ENCODE measurements at places on chromosomes 13 and 19.

DNA sequence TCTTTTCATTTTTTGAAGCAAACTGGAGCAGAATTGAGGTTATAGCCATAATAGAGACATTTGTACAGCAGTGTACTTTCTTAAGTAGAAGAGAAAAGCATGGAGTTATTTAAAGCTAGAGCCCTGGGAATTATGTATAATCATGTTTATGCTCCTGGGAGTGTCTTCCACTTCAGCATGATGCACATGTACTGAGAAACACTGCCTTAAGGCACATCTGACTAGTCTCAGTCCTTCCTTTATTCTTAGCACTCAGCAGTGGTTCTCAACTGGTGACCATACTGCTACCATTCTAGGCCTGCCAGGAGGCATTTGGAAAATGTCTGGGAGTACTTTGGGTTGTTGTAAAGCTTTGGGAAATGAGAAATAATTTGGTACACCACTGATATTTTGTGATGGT is 45.8 kb downstream of the VWA8 start:
- DNase-seq = no peak

DNA sequence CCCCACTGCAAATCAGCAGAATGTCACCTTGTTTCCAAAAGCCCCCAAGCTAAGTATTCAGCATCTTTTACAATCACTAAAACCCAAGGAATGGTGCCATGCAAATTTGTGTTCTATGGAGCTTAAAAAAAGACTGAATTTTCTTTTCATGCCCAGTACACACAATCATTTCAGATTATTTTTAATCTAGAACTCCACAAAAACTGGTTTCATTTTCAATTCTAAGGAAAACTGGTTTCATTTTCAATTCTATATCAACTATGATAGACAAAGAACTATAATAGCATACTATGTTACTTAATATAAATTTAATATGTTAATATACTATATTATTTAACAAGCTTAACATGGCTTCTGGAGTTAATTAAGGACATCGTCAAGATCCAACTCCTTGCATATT is 88.4 kb upstream of the DOCK9 start:
- DNase-seq = no peak

DNA sequence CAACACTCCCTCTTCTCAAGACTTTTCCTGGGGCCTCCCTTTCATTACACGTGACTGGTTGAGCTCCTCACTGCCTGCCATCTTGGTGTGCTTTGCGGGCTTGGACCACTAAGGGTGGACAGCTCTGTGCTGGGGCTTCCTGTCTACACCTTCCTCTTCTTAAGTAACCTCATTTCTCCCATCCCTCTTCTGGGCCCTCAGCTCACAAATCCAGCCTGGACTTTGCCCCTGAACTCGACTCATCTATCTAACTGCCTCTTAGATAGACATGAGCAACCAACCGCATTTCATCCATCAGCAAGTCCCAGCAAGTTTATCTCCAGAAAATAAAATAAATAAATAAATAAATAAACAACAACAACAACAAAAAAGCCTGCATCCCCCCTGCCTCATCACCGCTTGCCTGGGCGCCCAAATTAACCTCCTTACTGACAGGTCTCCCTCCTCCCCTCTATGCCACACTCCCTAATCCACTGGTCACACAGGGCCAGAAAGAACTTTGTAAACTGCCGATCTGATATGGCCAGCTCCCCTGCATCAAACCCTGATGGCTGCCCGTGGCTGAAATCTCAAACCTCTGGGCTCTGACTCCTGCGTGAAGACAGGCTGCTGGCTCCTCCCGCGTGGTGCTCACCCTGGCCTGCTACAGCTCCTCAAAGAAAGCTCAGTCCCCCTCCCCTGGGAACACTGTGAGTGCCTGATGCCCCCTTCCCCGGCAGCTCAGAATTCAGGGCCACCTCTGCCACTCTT is 7.8 kb downstream of the ISOC2 start:
- no peak for DNase-seq

DNA sequence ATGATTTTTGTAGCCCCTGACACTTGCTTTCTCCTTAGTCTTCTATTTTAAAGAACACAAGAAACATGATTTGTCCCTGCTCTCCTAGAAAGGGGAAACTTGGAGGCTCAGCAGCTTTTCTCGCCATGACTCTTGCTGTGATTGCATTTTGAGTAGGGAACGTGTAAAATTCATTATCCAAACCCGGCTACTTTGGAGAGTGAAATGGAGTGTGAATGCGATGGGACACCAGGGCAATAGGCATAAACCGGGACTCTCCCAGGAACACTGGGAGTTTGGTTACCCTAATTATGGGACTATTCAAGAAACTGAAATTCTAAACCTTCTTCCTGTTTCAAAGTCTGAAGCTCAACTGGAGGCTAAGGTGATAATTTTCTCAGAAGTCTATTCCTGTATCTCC is 181.7 kb upstream of the RFC3 start:
- DNase-seq = no peak

GRCh38 chr19:6362351-6362801 is 1.0 kb downstream of the CLPP start:
- no peak for DNase-seq

- DNase-seq = no peak
These were observed 332.6 kb downstream of the SLITRK1 start for GRCh38 chr13:83549671-83550070.

- DNase-seq = no peak
These were observed 24.0 kb upstream of the TBC1D4 start for GRCh38 chr13:75506018-75506417.

- no peak for DNase-seq
These were observed 838 bp upstream of the SNRNP70 start for GRCh38 chr19:49084206-49085019.

GRCh38 chr13:92303428-92303827 is 905.0 kb downstream of the GPC5 start:
- DNase-seq = no peak

DNA sequence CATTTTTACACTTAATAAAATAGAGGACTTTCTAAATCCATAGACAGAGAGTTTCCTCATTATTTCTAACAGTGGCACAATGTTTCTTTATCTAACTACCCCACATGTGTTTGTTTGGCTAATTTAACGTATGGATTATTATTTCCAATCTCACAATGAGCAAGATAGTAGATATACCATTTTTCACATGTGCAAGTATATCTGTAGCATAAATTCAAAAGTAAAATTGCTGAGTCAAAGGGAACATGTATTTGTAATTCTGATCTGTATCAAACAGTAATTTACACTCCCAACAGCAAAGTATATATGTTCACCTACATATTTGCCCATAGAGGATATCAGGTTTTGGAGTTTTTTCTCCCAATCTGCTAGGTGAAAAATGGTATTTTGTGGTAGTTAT is 18.3 kb downstream of the MAST1 start:
- no peak for DNase-seq

DNA sequence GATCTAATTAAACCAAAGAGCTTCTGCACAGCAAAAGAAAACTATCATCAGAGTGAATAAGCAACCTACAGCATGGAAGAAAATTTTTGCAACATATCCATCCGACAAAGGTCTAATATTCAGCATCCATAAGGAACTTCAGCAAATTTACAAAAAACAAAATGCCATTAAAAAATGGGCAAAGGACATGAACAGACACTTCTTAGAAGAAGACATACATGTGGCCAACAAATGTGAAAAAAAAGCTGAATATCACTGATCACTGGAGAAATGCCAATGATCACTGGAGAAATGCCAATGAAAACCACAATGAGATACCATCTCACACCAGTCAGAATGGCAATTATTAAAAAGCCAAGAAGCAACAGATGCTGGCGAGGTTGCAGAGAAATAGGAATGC is 32.5 kb downstream of the ZNF582 start:
- no peak for DNase-seq

DNA sequence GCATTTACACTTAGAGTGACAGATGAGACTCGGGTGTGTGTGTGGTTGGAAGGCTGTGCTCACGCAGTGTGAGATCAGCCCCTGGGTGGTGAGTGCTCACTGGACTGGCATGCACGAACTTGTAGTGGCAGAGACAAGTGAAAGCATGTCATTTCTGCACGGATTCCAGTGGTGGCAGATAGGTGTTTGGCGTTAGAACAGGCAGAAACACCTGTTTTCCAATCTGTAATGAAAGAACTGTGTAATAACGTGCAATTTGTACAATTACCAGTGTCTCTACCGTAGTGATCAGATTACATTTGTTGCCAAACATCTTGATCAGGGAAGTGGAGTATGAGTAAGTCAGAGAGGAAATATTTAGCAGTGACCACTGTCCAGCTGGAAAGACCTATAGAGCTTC is 8.2 kb downstream of the LAMP1 start:
- no peak for DNase-seq

DNA sequence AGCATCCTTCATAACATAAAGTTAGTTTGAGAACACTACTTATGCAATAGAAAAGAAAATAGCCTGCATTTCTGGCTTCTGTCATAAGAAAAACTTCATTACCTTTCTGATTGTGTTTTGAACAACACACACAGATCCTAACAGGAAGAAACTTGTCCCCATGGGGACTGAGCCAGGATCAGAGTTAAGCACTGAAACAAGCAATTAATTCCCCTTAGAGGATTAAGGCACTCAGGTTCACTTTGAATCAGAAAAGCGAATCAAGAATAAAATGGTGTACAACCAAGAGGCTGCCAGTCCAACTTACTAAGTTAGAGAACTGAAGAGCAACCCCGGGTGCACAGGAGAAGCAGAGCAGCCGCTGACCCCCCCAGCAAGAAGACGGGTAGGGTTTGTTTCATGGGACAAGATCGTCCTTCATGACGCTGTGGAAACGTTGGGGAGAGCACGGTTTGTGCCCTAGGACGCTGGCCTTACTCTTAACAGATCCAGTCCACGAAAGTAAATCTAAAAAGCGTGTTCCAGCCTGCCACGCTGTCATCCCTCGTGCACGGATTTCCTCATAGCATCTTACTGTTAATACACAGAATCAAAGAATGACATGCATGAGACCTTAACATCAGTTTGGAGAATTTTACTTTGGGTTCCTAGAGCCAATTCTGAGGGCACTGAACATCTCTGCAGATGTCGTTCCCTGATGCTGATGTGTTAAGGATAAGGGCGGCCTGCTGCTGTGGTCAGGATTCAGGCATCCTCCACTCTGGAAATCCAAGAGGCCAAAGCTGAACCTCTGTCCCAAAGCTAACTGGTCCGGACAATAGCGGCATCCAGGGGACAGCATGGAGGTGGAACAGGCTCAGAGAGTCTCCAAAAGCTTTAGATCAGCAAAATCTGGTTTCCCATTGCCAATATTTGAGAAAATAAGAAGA is 46.4 kb downstream of the GGACT start:
- no peak for DNase-seq

GRCh38 chr13:70864731-70865130 is 756.5 kb upstream of the KLHL1 start:
- no peak for DNase-seq

- DNase-seq = no peak
These were observed 2.2 kb downstream of the ZIC2 start for GRCh38 chr13:99983499-99984401.

- DNase-seq = no peak
These were observed 399 bp upstream of the ZNF136 start for GRCh38 chr19:12162513-12162881.

GRCh38 chr13:113848431-113849260 is 15.2 kb downstream of the GAS6 start:
- no peak for DNase-seq

GRCh38 chr13:31945202-31945961 is 86.2 kb upstream of the FRY start:
- no peak for DNase-seq

DNA sequence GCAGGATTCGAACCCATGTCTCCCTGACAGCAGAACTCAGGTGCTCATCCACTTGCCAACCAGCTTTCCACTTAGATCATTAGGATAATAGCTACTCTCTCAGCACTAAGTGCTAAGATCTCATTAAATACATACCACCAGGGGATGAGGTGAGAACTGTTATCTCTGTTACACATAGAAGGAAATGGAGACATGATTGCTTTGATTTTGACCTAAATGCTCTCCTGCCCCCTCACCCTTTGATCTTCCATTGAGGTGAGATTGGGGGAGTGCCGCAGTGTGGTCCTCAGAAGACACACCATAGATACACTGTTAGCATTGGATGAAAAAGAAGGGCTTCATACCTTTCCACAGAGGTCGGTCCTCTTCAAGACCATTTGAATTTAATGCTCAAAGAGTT is 38.9 kb upstream of the NPAS1 start:
- no peak for DNase-seq

- no peak for DNase-seq
These were observed 5.5 kb upstream of the PTGER1 start for GRCh38 chr19:14480700-14481079.

- no peak for DNase-seq
These were observed 8.6 kb downstream of the ZBTB7A start for GRCh38 chr19:4057931-4058692.

- DNase-seq = no peak
These were observed 8.0 kb downstream of the TFDP1 start for GRCh38 chr13:113592571-113592970.

- DNase-seq = no peak
These were observed 23.7 kb upstream of the TFDP1 start for GRCh38 chr13:113560645-113561416.

- DNase-seq = no peak
These were observed 14.8 kb upstream of the GPI start for GRCh38 chr19:34350161-34350561.

DNA sequence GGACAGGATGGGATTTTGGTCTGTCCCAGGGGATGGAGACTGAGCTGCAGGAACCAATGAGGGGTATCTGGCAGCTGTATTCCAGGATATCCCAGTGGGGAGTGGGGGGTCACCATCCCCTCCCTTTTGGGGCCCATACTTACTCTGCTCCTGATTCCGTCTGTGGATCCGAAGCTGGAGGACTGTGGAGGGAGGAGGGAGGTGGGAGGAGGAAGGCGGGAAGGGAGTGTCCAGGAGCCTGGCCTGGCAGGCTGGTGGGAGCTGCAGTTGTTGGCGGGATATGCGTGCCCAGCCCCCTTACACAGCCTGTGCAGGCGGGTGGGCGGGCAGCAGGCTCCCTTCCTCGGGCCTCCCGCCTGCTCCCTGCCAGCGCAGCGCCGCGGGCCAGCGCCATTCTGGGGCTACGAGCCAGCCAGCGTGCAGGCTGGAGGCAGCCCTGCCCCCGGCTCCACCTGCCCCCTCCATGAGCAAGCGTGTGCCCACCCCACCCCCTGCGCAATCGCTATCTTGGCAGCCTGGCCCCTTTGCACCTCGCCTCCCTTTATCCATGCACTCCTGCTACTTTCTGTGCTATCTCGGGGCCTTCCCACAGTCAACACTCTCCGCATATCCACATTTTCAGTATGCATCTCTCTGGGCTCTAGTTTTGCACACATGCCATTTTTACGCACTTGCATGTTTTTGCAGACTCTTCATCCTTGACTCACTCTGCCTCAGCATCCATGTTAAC is 2.8 kb downstream of the MAMSTR start:
- no peak for DNase-seq

GRCh38 chr13:47890146-47890814 is 110.8 kb downstream of the SUCLA2 start:
- no peak for DNase-seq

- no peak for DNase-seq
These were observed 9.2 kb upstream of the UBAC2 start for GRCh38 chr13:99191336-99191899.
